ENCODE measurements at places on chromosomes 3 and 15.

DNA sequence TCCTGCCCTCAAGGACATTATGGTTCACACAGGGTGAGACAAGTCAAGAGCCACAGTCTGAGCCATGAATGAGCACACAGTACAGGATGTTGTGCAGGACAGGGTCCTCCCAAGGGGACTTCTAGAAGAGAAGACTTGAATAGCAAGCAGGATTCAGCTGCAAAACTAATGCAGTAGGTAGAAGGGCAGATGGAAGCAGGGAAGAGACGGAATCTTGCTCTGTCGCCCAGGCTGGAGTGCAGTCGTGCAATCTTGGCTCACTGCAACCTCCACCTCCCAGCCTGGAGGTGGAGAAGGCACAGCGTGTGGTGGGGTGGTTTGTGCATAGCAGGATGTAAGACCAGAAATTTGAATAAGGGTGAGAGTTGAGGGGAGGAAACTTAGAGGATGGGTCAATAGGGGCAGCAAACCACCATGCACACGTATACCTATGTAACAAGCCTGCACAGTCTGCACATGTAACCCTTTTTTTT, 8.0 kb downstream of the BCL2L10 start:
- DNase-seq: no peak

DNA sequence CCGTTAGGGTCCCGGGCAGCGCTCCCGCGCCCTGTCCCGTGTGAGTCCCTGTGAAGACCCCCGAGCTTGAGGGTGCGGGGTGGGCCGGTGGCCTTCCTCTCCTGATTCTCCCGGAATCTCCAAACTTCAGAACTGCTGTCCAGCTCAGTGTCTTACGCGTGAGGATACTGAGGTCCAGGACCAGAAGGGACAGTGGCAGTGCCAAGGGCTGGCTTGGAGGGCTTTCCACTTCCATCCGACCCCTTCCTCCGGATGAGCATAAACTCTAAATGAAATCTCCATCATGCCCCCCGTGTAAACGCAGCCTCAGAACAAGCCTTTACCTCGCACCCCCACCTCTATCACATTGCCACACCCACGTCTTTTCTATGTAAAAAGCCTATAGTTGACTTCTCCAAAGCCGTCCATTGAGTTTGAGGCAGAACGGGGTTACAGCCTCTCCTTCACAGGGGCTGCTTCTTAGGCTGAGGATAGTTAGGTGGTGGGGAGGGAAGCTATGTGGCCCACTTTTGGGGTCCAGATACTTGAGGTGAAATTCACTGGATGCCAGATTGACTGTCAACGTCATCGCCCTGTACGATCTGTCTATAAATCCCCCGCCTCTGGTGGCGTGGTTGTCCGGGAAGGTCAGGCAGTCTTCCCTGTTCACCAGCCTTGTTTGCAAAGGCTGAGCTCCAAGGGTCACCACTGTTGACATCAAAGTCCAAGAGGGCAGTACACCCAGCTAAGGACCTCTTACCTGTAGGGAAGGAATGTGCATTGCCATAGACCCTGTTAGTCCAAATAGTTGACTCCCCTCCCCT, 1.1 kb downstream of the EDEM1 start:
- no peak for DNase-seq

- DNase-seq: no peak
These were observed 134.1 kb upstream of the COL8A1 start for GRCh38 chr3:99504258-99504657.

GRCh38 chr15:78640527-78641101, 396 bp downstream of the CHRNB4 start:
- no peak for DNase-seq

DNA sequence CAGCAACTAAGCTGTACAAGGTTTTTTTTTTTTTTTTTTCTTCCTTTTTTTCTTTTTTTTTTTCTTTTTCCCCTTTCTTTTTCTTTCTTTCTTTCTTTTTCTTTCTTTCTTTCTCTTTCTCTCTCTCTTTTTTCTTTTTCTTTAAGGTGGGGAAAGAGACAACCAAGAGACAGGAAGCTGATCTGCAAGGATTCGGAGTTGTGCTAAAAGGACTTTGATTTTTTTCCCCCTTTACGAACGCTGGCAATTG, 148 bp downstream of the RBMS3 start:
- DNase-seq: no peak

GRCh38 chr3:44125882-44126281, 115.8 kb upstream of the TOPAZ1 start:
- DNase-seq: no peak

DNA sequence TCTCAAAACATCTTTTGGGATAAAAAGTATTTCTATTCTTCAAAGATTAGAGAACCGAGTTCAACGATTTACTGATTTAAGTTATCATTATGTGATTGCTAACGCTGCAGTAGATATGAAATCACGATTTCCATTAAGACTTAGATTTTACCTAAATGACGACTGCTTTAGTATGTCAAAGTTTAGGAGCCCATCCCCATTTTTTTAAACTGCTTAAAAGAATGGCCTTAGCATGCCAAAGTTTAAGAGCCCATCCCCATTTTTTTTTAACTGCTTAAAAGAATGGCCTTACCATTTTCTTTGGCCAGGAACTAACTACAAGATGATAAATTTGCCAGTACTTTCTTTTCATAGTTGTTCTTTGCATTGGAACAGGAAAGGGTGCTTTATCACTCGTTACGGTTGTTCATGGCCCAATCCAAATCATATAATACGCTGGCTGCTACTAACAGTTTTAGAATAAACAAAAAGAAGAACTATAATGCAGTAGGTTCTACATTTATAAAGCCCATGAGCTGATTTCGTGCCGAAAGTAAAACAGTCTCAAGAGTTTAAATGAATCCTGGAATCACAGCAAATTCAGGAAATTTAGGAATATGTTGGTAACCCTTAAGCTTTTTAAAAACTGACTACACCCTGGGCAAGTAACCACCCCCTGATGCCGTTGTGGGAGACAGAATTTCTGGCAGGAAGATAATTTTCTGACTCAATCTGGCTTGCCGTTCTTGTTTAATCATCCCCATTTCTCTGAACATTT, 869 bp upstream of the TSC22D2 start:
- no peak for DNase-seq

- DNase-seq: no peak
These were observed 50.9 kb upstream of the FSIP1 start for GRCh38 chr15:39833515-39833981.

GRCh38 chr15:38479756-38480155, 25.8 kb downstream of the FAM98B start:
- DNase-seq: no peak

GRCh38 chr3:139425745-139426400, 36.4 kb upstream of the COPB2 start:
- no peak for DNase-seq

GRCh38 chr15:59376733-59377132, 4.1 kb upstream of the MYO1E start:
- no peak for DNase-seq

DNA sequence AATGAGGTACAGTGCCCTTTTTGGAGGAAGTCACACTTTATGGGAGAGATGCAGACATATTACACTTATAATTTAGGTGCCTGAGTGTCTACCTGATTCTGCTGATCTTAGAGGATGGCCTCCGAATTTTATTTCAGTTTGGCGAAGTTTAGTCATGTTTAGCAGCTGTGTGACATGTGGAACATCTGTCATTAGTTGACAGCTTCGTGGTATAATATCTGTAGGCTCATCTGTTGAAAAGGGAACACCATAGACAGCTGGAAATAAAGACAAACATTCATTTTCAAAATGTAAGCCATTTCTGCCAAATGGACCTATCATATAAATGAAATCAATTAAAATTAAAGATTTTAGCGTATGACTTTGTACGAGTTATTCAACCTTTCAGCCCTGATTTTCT, 165.4 kb downstream of the CFAP20DC start:
- no peak for DNase-seq

DNA sequence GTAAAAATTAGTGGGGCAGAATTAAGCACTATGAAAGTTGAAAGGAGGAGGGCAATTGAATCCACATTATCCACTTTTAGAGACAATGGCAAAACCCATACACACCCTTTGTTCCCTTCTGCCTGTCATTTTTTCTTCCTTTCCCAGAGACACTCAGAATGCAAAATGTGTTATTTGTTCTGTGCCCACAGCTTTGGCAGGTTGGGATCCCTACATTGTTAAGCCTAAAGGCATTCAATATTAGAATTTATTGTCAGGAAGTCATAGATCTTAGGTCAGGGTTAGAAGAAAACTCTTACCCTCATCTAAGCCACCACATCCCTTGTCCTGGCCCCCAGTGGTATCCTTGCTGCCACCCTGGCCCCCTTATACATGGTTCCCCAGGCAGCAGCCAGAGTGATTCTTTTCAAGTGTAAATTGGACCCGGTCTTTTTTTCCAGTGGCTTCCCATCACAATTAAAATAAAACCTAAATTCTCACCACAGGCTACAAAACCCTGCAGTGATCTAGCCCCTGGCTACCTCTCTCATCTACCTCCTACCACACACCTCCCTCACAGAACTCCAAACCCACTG, 470.1 kb upstream of the ATP11B start:
- no peak for DNase-seq

DNA sequence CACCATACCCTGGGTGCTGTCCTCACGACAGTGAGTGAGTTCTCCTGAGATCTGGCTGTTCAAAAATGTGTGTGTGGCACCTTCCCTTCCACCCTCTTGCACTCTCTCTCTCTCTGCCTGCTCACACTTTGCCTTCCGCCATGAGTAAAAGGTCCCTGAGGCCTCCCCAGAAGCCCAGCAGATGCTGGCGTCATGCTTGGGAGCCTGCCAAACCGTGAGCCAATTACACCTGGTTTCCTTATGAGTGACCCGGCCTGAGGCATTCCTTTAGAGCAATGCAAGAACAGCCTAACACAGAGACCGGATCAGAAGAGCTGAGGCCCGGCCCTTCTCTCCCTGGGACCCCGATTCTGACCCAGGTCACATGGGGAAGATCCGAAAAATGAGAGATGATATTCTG, 15.4 kb downstream of the TMEM44 start:
- no peak for DNase-seq

- DNase-seq: no peak
These were observed 53.7 kb downstream of the CD47 start for GRCh38 chr3:108036984-108037741.

GRCh38 chr3:52253314-52254304, 8.1 kb downstream of the PPM1M start:
- DNase-seq: peak; percentile 94

GRCh38 chr15:92958105-92958504, 58.0 kb downstream of the CHD2 start:
- no peak for DNase-seq

- DNase-seq: no peak
These were observed 31.7 kb downstream of the FRMD5 start for GRCh38 chr15:44163370-44163769.

- DNase-seq: no peak
These were observed 1003.2 kb downstream of the ROBO1 start for GRCh38 chr3:78764634-78765033.

DNA sequence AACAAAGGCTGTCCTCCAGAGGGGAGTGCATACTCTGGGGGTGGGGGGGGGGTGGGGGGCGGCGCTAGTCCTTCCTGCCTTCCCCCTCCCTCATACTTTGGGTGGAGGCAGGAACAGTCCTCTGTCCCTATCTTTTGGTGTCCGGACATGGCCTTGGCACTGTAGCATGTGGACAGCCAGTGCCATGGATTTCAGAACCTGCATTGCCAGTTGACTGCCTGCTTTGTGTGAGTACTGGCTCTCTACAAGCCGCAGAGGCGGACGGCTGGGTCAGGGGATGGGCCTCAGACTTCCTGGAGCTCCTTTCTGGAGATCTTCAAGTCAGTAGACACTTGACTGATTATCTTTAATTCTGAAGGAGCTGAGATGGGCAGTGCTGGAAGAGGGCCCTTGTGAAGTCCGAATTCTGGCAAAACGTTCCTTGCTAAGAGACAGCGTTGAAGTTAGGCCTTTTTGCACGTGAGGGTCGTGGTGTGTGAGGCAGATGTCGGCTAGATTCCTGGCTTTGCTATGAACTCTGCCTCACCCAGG, 2.5 kb downstream of the CLDN11 start:
- DNase-seq: no peak

DNA sequence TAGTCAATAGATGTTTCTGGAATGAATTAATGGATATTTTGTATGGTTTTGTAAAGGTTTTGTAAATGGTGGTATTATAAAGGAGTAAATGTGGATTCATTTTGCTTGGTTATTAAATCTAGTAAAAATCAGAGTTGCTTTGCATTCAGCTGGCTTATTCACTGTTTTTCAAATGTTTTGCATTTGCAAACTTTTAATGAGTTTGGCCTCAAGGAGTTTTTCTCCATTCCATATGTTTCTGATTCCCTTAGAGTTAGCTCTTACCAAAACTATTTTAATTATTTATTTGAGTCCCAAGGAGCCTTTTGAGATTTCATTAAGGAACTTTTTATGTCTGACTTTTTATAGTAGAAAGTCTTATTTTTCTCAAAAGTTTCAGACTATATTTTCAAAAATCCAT, 992.2 kb downstream of the DIPK2A start:
- no peak for DNase-seq

DNA sequence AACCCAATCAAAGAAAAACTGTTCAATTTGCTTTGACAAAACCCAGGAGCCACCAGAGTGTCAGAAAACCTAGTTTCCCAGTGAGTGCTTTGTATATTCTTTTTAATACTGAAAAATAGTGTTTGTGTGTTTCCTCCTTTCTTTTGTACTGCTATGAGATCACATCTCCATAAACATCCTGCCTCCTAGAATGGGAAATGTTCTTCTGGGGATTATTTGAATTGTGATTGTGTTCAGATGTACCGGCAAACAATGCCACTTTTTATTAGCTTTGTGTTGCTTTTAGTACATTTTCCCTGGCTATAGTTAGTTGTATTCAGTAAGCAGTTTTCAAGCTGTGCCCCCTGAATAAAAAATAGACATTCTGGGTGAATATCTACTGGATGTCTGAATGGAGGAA, 148.0 kb upstream of the NR2E3 start:
- DNase-seq: no peak

GRCh38 chr3:169149349-169149890, 514.1 kb downstream of the MECOM start:
- DNase-seq: peak; percentile 26

GRCh38 chr15:44541282-44541958, 4.5 kb downstream of the EIF3J start:
- DNase-seq: no peak

- DNase-seq: no peak
These were observed 16.9 kb upstream of the CLDN1 start for GRCh38 chr3:190339130-190339529.

DNA sequence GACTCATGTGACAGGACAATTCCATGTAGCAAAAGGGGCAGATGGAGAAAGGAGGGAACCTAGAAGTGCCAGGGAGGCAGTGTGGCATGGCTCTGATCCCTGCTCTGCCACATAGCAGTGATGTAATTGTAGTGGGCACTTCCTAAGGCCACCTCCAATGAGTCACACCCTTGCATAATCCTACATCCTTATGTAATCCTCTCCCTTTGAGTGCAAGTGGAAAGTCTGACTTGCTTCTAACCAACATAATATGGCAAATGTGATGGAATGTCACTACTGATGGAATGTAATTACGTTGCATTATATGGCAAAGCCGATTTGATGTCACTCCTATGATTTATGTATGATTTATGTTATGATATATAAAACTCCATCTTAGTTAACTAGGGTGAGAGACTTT, 72.9 kb upstream of the ATP2C1 start:
- no peak for DNase-seq

GRCh38 chr3:143974271-143975238, 2.9 kb downstream of the DIPK2A start:
- no peak for DNase-seq

All from GDM1 (cell line).